ENCODE measurements at places on chromosomes 6 and 20. TPM values are rescaled to one million over a fixed set of nuclear protein-coding genes. Genes with fewer than 3 reads are reported as not detected.

DNA sequence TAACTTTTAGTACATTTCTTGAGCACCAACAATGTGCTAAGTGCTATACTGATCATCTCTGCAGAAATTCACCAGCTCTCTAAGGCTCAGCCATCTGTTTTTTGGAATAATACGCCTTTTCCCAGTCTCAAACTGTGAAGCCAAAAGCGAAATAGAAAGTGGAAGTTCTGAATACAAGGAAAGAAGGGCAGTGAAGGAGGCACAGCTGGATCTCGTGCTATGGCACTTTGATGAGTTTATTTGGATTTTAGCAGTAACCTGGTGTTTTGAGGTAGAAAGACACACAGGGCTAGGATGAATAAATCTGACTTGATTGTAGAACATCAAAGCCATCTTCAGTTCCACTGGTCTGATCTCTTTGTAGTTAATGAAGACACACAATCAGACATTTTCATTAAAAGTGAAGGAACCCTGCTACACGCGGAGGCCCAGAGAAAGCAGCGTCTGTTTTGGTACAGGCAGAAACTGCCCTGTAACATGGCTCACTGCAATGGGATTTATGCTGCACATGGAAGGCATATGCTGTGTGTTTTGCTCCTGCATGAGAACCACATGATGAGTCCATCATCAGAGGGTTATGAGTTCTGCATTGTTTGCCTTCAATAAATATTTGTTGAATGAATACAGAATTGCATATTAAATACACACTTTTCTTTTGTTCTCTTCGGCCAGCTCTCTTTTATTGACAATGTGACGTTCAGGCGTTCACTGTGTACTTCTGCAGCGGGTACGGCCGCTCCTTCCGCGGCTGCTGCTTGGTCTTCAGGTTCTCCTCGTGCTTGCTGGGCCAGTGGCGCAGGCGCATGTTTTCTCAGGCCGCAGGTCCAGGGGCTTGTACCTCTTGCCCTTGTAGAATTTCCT, 100.9 kb downstream of the PREP start:
- DNase-seq = no peak

DNA sequence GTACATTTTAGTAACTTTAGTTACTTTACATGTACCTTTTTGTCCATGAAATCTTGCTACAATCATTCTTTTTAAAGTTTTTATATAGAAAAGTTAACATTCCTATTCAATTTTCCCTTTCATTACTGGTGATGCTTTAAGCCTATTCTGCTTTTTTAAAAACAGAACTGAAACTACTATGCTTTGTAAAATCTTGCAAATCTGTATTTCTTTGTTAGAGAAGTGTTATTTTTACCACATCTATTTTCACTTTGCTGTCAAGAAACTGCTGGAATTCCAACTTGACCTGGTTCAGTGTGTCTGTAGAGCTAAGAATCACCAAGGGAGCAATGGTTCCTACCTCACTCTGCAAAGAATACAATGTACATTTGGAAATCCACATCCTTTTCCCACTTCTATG, 21.8 kb upstream of the SAMD5 start:
- no peak for DNase-seq

ZSCAN12 gene
- 6.5 TPM for total RNA-seq

- DNase-seq = no peak
Measured at GRCh38 chr6:64973142-64973541, 733.9 kb downstream of the EYS start.

- DNase-seq = peak; percentile 72
Measured at GRCh38 chr6:80133020-80133419, 26.5 kb downstream of the BCKDHB start.

DNA sequence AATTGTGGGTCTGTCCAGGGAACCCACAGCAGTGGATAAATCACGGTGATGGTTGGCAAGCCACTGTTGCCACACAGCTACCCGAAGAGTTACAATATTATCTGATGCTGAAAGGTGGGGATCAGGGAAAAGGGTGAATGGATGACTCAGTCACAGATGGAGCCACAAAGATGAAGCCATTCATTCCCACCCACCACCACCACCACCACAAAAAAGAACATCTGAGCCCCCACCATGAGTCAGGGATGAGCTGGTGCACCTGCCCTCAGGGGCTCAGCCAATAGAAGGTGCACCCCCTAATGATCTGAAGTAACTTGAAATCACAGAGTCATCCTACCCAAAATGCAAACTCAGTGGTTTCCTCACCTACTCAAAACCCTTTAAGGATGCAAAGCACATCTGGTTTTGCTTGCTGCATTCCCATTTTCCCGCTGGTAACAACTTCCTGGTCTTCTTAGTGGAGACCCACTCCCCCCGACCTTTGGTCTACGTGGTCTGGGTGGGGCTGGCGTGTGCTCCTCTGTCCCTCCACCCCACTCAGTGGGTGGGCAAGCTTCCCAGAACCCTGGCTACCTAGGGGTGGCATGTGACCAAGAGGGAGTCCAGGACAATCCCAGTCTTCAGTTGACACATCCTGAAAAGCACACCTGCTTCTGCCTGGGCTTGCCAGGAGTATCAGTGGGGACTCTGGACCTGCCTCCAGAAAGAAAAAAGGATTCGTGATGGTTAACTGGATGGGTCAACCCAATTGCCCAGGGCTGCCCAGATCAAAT, 125.5 kb downstream of the ANKRD60 start:
- no peak for DNase-seq

DNA sequence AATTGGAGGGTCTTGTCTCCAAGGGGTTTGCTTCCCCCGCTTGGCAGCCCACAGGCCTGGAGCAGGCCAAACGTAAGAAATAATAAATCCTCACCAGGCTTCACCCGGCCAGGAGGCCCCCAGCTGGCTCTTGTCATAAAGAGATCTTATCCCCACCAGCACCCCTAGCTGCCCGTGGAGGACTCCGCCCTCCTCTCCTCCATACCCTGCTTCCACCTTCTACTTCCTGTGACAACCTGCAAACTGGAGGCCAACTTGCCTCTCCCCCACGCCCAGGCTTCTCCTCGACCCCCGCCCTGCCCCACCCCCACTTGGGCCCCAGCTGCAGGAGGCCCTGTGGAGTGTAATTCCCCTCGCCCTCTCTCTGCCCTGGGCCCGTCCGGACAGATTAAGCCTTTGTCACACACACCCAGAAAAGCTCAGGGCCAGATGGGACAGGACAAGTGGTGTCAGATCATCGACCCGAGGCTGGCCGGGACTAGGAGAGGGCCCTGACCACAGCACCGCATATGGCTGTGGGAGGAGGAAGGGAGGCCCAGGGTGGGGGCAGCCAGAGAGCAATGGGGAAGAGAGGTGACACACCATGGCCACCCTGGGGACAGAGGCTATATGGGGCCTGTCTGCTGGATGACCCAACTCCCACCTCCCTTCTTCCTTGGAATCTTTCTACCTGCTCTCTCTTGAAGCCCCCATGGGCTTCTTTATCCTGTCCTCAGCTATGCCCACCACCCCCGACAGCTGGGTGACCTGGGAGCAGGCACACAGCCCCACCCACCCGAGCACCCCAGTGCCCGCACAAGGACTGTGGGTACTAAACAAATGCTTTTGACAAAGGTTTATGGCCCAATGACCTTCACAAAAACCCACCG, 3.9 kb downstream of the NOL4L start:
- DNase-seq = no peak

MACROD2 gene
- not detected for total RNA-seq

ATP9A gene
- total RNA-seq = 22.4 TPM

DNA sequence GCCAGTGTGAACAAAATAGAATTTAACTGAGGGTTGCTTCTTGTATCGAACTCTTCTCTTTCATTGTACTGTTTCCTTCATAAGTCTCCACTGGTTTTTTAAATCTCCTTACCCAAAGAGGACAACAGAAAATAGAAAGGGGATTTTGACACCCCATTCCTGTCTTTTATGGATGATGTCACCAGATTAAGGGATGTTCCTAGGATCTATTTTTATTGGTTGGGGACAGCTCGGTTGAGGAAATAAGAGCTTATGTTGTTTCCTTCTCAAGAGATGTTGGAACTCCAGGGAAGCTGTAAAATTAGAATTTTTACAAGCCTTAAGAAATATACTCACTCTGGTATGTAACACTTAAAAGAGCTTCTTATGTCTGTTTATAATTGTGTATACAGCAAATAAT, 171.5 kb downstream of the PHF3 start:
- no peak for DNase-seq

GABRR1 gene
- not detected for total RNA-seq

All from IMR-90 (cell line).